ENCODE measurements at places on chromosomes 3 and 15.

GRCh38 chr3:181899702-181900101 is 188.0 kb downstream of the SOX2 start:
- peak; percentile 90 for DNase-seq

- DNase-seq, result peak; percentile 36
Measured at GRCh38 chr3:23114432-23114831, 88.7 kb upstream of the UBE2E2 start.

GRCh38 chr3:94249491-94250079 is 186.7 kb downstream of the NSUN3 start:
- DNase-seq, result peak; percentile 51

- DNase-seq, result no peak
Measured at GRCh38 chr15:86295511-86295910, 215.8 kb downstream of the AGBL1 start.

DNA sequence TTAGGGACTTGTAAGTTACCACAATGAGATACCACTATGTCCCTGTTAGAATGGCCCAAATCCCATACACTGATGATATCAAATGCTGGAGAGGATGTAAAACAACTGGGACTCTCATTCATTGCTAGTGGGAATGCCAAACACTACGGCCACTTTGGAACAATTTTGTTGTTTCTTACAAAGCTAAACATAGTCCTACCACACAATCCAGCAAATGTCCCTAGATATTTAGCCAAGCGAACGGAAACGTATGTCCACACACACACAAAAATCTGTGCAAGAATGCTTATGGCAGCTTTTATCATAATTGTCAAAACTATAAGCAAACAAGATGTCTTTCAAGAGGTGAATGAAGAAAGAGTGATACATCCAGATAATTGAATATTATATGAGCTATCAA is 271.2 kb downstream of the CD47 start:
- DNase-seq, result no peak

DNA sequence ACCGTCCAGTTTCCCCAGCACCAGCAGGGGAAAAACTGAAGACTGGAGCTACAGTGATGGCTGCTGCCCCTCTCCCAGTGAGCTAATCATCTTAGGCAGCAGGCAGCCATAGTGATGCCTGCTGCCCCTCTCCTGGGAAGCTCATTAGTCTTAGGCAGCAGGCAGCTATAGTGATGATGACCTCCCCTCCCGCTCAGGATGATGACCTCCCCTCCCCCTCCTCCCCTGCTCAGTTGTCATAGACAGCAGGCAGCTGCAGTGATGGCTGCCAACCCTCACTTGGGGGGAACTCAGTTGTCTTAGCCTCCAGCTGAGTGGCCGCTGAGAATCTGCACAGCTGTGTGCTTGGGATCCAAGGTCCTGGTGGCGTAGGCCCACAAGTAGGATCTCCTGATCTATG is 80.9 kb upstream of the MANF start:
- no peak for DNase-seq

- peak; percentile 97 for DNase-seq
Measured at GRCh38 chr3:146163584-146163983, 2.6 kb upstream of the PLOD2 start.

GRCh38 chr15:68730976-68731897 is 89.5 kb downstream of the ANP32A start:
- no peak for DNase-seq

GRCh38 chr3:152460936-152461335 is 192.2 kb downstream of the MBNL1 start:
- DNase-seq, result no peak

- DNase-seq, result no peak
Measured at GRCh38 chr15:91151781-91152563, 51.9 kb downstream of the SV2B start.

- DNase-seq, result peak; percentile 35
Measured at GRCh38 chr3:66149269-66149668, 71.5 kb upstream of the SLC25A26 start.

DNA sequence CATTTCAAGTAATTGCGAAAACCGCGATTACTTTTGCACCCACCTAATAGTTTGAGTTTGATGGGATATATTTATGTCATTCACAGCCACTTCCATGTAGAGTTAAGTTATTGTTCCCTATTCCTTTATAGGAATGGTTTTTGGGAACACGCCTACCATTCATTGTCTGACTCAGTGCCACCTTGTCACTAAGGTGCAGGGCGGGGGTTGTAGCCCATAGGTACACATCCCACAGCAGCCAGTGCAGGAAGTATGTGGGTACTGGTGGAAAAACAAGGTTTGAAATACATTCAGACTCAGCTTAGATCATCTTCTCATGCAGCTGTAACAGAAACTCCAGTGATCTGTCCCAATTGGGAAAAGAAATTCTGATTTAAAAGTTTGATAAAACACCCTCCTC is 48.2 kb upstream of the CFAP161 start:
- DNase-seq, result no peak

DNA sequence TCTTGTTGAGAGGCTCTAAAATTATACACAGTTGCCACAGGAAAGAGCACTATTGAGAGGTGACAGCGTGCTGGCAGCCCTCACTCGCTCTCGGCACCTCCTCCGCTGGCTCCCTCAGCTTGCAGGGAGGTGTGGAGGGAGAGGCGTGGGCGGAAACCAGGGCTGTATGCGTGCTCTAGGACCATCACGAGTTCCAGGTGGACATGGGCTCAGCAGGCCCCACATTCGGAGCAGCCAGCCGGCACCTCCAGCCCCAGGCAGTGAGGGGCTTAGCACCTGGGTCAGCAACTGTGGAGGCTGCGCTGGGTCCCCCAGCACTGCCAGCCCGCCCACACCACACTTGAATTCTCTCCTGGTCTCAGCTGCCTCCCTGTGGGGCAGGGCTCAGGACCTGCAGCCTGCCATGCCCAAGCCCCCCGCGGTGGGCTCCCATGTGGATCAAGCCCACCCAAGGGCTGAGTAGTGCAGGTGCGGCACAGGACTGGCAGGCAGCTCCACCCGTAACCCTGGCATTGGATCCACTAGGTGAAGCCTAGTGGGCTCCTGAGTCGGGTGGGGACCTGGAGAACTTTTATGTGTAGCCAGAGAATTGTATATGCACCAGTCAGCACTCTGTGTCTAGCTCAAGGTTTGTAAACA is 460.6 kb upstream of the ALCAM start:
- no peak for DNase-seq

GRCh38 chr3:133881492-133881891 is 14.2 kb downstream of the RAB6B start:
- no peak for DNase-seq
